GM23338 (cell line): ENCODE measurements at places on chromosomes 1 and 21. TPM values are rescaled to one million over a fixed set of nuclear protein-coding genes. Genes with fewer than 3 reads are reported as not detected.

The DENND1B gene
- total RNA-seq, result 5.2 and 6.1 TPM in 2 replicates

DNA sequence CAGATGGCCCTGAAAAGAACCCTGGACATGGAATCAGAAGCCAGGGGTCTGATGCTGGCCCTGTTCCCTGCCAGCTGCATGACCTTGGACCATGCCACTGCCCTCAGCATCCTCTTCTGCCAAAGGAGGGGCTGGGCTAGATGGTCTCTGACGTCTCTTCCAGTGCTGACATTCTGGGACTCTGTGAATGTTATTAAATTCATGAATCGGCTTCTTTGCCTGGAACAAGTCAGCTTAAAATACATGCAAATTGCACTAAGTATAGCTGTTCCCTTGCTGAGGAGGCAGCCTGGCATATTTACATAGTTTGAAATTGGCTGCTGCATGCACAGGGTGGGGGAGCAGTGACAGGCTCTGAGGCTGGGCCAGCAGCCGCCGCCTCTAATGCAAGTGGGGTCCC is 23.8 kb downstream of the KCNA2 start:
- H3K27me3 ChIP-seq, result peaks cover 49% of the 10 kb centered on the region
- H3K27ac ChIP-seq, result no peak overlapping the region
- no peaks in the 10 kb centered on the region for H3K4me1 ChIP-seq
- no peak overlapping the region for H3K4me3 ChIP-seq
- DNase-seq, result no peak

The EDARADD gene
- total RNA-seq, result 3.1 and 4.4 TPM in 2 replicates

The PGBD2 gene
- total RNA-seq, result 6.6 and 10.2 TPM in 2 replicates

DNA sequence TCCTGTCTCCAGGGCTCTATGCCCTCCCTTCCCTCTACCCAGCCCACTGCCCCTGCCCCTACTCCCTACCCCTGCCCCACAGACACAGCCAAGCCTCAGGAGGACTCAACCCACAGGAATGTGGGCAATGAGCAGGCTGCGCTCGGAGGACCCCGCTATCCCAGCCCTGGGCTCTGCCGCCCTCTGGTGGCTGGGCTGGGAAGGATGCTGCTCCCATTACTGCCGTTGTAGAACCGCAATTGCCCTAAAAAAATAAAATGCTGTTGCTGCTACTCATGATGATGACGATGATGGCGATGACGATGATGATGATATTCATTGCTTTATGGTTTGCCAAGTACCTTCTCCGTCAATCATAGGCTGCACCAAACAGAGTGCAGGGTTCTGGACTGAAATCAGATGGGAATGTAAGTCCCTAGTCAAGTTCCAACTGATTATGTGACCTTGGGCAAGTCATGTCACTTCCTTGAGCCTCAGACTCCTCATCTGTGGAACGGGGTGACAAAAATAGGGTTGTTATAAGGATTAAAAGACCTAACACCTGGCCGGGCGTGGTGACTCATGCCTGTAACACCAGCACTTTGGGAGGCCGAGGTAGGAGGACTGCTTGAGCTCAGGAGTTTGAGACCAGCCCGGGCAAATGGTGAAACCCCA is 24.6 kb downstream of the ARHGEF19 start:
- no peaks in the 10 kb centered on the region; the same call in 1 of the 2 replicates for H3K4me1 ChIP-seq
- no peak overlapping the region for H3K4me3 ChIP-seq
- no peaks in the 10 kb centered on the region for H3K36me3 ChIP-seq
- peak; percentile 83 for DNase-seq

The OBSCN gene
- 21.5 and 38.5 TPM in 2 replicates for total RNA-seq

The TTC39A gene
- total RNA-seq, result 5.4 and 7.1 TPM in 2 replicates

DNA sequence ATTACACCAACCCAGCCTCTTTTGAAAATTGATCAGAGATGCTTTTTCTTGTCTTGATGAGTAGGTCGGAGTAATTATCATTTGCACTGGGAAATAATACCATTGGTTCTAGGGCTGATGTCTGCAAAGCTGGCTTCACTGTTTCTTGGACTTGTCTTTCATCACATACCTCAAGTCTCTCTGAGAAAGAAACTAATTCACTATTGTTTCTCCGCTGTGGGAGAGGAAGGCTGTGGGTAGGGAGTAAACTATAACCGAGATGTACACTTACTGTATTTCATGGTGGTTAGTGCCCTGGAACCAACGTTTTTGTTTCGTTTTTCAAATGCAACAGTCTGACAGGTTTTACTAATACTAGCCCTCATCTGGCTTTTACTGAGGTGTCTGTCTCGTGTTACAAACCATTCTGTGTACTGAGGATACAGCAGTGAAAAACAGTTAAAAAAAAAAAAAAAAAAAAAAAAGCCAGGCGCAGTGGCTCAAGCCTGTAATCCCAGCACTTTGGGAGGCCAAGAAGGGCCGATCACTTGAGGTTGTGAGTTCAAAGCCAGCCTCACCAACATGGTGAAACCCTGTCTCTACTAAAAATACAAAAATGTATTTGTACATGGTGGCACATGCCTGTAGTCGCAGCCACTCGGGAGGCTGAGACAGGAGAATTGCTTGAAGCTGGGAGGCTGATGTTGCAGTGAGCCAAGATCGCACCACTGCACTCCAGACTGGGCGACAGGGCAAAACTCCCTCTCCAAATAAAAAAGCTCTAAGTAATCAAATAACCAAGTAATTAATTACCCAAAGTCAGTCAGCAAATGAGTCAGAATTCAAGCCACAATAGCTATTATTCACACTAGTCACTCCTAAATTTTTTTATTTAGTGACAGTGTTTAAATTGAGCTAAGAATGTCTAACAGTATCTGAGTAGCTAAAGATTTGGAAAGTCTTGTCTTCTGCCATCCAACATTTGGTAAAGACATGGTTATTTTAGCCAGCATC is 23.3 kb downstream of the TOMM20 start:
- peak overlapping the region; percentile 52; the same call in 1 of the 2 replicates for H3K4me3 ChIP-seq
- H3K4me1 ChIP-seq, result peaks cover 14% of the 10 kb centered on the region
- peaks cover 10% of the 10 kb centered on the region for H3K36me3 ChIP-seq

DNA sequence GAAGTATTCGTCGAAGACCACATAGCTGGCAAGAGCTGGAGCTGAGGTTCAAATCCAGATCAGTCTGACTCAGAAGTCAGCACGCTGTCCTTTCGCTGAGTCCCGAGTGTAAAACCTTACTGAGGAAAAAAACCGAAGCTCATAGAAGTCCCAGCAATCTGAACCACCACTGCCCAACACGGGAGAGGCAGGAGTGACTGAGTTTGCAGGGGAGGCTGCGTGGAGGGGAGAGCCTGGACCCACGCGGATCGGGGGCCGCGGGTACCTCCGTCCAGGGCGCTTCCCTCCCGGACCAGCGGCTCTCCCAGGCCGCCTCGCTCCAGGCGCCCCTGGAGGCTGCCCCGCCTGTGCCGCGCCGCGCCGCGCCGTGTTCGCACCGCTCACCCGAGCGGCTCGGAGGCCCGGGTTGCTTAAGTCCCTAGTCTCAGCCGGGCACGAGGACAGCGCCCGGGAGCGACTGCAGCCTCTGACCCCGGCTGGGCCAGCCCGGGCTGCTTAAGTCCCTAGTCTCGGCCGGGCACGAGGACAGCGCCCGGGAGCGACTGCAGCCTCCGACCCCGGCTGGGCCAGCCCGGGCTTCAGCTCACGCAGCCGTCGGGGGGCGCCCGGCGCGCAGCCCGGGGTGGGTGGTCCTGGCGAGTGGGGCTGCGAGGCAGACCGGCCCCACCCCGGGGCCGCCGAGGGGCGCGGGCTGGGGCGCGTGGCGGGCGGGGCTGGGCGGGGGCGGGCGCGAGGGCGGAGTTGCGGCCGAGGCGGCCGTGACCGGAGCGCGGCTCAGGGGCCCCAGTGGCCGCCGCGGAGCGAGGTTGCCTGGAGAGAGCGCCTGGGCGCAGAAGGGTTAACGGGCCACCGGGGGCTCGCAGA is at the start of gene ADAMTSL4:
TSS of gene ADAMTSL4 (plus strand) at position 777 of the 864 bp plus-strand sequence. CDS start 2,881 bp downstream, outside the sequence.
- peak within 1 kb of the TSS; percentile 83 for H3K4me3 ChIP-seq
- peaks cover 30% of the 10 kb centered on the region for H3K27me3 ChIP-seq
- H3K27ac ChIP-seq, result no peak within 1 kb of the TSS
- H3K36me3 ChIP-seq, result no peaks in the 10 kb centered on the region
- peaks cover 11% of the 10 kb centered on the region; the same call in 1 of the 2 replicates for H3K4me1 ChIP-seq
